Breast epithelium (tissue), 4 donors: ENCODE measurements at places on chromosomes 16 and 17. TPM values are rescaled to one million over a fixed set of nuclear protein-coding genes. Genes with fewer than 3 reads are reported as not detected.

Gene TERB1
- 0.33 TPM for total RNA-seq

Gene SPN
- total RNA-seq: 2.3 TPM

Gene CBX8
- total RNA-seq: 1.9 TPM

Gene GUCY2D
- total RNA-seq: not detected

Gene SCN4A
- total RNA-seq: 1.0 TPM

Gene HSD11B2
- total RNA-seq: 66.9 TPM

Gene OR3A2
- not detected for total RNA-seq

Gene ODAD4
- total RNA-seq: 0.48 TPM

Gene MYADML2
- not detected for total RNA-seq

Gene PERCC1
- not detected for total RNA-seq

Gene C16orf86
- total RNA-seq: 18.1 TPM

Gene CBX4
- total RNA-seq: 13.4 TPM

Gene WNK4
- total RNA-seq: 0.66 TPM

Gene CDRT15
- total RNA-seq: not detected

Gene HERPUD1
- total RNA-seq: 123 TPM

Gene NLE1
- 15.2 TPM for total RNA-seq

Gene SLC6A2
- total RNA-seq: 0.15 TPM

Gene VWA3A
- total RNA-seq: not detected

Gene AXIN2
- total RNA-seq: 8.3 TPM

Gene AKTIP
- 45.3 TPM for total RNA-seq

Gene NACA2
- total RNA-seq: not detected

Gene TNRC6A
- total RNA-seq: 59.6 TPM

Gene STX8
- 54.1 TPM for total RNA-seq

Gene HYDIN
- total RNA-seq: 9.4 TPM

Gene TBC1D3C
- total RNA-seq: not detected

Gene ABI3
- 5.2 TPM for total RNA-seq

Gene NPB
- 2.0 TPM for total RNA-seq

Gene SGCA
- 2.6 TPM for total RNA-seq

Gene SLC35G6
- not detected for total RNA-seq

Gene KRT25
- not detected for total RNA-seq
